A549 treated with dexamethasone at 1 μM for 4 hours (cell line): ENCODE measurements at places on chromosomes 11 and 22. TPM values are rescaled to one million over a fixed set of nuclear protein-coding genes. Genes with fewer than 3 reads are reported as not detected.

The MS4A15 gene
- total RNA-seq: not detected in 5 replicates

The CRY2 gene
- 3.7 to 5.8 TPM (median 4.9 TPM) in 5 replicates for total RNA-seq

The TUB gene
- total RNA-seq: 4.6 to 7.1 TPM (median 6.8 TPM) in 5 replicates

The OR56A1 gene
- not detected in 5 replicates for total RNA-seq

The RIMBP3C gene
- total RNA-seq: 0.18 to 0.28 TPM (median 0.22 TPM) in 4 of 5 replicates, not detected in the other

The ZBTB16 gene
- 0.76 to 1.6 TPM (median 1.3 TPM) in 5 replicates for total RNA-seq

The ISX gene
- not detected in 5 replicates for total RNA-seq
